ENCODE measurements at places on chromosomes 7 and 10.

GRCh38 chr10:17122052-17122451 lies 7.6 kb downstream of the CUBN start:
- no peak for DNase-seq

DNA sequence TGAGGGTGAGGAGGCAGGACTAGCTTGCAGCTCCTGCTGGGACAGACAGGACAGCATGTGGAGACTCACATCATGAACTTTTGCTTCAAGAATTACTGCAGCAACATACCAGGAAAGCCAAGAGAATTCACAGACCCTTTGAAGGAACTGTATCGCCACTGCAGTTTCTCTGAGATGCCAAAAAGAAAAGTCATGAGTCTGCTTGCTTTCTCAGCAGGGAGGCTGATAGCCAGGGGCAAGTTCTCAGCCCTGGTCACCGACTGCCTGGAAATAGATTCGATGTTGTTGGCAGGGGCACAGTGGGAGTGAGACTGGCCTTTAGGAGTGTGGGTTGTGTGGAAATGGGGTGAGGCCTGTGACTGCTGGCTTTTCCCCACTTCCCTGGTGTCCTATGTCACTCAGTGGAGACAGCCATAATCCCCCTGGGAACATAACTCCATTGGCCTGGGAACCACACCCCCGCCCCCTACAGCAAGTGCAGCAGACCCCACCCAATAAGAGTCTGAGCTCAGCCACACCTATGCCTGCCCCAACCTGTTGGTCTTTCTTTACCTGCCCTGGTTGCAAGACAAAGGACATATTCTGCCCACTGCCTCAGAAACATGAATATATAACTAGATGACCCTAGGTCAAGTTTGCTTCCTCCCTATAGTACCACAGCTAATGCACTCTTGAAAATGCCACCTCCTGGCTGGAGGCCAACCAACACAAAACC lies 1.6 kb upstream of the SAMD9 start:
- no peak for DNase-seq

- DNase-seq: no peak
These were observed 76.9 kb upstream of the CAV2 start for GRCh38 chr7:116422683-116423082.

GRCh38 chr7:106332201-106332600 lies 47.4 kb upstream of the NAMPT start:
- DNase-seq: no peak

DNA sequence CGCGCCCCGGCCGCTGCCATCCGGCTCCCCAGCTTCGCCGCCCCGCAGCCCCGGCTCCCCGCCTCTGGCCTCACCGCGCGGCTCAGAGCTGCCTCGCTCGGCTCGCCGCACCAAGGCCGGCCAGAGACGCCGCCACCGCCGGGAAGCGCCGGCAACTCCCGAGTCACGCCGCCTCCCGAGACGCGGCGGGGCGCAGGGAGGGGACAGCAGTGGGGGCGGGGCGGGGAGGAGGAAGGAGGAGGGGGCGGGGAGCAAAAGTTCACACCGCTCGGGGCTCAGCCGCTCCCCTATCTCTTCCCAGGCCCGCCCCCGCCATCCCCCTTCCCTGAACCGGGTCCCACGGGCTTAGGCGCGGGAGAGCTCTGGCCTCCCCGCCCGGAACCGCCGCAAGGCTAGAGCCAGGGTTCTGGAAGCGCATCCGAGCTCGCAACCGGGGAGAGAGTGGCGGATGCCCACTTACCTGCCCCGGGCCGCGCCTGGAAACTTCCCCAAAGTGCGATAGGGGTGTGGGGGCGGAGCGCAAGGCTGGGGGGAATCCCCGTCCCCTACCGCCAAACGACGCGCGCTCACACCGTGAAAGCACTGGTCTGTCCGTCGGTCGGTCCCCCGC lies 1.0 kb downstream of the CHST15 start:
- DNase-seq: no peak

DNA sequence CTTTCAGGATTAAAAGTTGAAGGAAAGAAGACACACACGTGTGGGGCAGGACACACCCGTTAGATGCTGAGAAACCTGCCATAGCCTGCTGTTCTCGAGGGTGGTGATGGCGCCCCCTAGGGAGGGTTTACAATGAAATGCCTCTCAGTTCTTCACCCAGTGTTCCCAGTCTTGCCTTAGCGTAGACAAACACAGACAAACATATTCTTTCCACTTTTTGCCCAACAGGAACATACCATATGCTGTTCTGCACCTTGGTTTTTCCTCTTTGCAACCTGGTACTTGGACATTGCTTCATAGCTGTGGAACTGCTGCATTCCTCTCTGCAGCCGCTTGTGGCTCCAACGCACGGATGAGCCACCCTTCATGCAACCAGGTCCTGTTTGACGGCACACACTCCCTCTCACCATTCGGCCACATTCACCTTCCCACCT lies 23.3 kb upstream of the HSPA12A start:
- no peak for DNase-seq

DNA sequence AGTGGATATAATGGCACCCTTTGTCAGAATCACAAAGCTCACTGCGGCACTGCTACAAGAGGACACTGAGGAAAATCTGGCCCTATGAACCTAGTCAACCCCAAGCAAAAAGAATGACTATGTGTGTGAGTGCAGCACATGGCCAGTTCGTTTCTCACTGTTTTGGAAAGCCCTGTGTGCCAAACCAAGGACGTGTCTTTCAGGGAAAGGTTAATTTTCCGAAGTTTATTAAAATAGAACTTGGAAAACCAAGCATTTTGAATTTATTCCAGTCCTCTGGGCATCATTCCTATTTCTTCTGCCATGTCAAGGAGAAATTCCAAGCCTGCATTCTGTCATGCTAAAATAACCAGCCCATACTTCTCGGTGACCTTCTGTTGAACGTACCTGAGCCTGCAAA lies 471.8 kb downstream of the PLXDC2 start:
- no peak for DNase-seq

DNA sequence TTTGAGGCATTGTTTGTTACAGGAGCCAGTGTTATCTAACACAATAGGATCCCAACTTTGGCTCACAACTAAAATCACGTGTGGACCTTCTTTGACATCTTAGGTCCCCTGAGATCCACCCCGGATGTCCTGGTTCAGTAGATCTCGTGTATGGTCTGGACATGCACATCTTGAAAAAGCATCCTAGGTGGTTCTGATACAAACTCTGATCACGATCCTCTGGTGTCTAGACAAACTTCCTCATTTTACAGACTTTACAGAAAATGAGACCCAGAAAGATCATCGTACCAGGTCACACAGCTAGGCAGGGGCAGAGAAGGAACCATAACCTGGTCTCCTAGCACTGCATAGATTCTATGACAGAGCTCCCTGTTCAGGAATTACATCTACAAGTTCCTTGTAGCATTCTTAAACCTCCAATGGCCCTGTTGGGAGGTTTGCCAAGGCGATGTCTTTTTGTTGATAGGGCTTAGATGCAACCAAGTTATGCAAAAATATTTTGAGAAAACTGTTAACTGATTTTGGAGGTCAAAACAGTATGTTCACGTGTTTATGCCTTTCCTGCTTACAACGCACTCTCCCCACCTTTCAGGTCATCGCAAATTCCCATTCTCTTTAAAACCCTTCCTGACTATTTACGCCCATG lies 30.8 kb upstream of the CHST15 start:
- DNase-seq: no peak

GRCh38 chr10:100518761-100519241 lies 860 bp downstream of the SEC31B start:
- DNase-seq: peak; percentile 82

DNA sequence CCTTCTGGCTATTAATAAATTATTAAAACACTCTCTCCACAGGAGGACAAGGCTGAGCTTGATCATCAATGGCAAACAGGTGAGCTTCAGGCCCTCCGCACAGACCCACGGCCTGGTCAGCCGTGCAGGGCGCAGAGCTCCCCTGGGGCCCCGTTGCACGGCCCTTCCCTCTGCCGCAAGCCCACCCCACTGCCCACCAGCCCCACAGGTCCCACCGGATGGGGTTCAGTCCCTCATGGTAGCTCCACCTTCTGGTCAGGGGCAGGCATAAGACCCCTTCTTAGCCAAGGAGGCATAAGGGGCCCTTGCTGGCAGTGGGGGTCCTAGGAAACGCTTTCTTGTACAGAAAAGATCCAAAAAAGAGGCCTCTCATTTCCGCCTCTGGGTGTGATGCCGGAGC lies 84.6 kb downstream of the MAD1L1 start:
- no peak for DNase-seq

GRCh38 chr10:88041243-88042159 lies 178.1 kb downstream of the PTEN start:
- DNase-seq: no peak

DNA sequence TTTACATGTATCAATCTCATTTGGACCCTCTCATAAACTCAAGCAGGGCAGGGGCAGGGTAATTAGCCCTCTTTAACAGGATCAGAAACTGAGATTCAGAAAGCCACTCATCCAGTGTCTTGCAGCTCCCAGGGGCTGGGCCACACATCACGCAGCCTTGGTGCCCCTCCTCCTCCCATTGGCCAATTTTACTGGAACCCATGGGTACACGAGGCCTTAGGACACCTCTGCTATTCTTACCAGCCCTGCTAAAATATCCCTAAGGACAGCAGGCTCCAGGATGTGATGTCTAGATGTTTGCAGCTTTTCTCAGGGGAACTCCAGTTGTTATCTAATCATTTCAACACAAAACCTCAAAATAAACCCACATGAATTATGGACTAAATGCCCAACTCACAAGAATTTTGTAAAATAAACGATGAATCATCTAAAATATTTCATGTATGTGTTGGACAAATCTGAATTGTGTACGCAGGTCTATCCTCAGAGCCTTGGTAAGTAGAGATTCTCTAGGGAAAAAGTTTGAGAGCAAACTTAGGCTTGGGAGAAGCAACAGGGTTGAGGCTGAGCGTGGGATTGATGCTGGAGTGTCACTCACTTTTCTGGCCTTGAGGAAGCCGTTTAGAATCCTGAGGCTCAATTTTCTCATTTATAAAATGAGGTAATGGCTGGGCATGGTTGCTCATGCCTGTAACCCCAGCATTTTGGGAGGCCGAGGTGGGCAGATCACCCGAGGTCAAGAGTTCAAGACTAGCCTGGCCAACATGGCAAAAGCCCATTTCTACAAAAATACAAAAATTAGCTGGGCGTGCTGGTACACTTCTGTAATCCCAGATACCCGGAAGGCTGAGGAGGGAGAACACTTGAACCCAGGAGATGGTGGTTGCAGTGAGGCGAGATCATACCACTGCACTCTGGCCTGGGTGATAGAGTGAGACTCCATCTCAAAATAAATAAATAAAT lies 69.7 kb upstream of the TNS3 start:
- no peak for DNase-seq

- DNase-seq: peak; percentile 78
These were observed at the start of gene KMT2C for GRCh38 chr7:152435384-152436110. TSS of gene KMT2C (minus strand) at chr7:152436003. CDS start at chr7:152435786, 217 bp downstream.

- DNase-seq: no peak
These were observed 6.5 kb upstream of the TSPAN13 start for GRCh38 chr7:16747102-16747501.

DNA sequence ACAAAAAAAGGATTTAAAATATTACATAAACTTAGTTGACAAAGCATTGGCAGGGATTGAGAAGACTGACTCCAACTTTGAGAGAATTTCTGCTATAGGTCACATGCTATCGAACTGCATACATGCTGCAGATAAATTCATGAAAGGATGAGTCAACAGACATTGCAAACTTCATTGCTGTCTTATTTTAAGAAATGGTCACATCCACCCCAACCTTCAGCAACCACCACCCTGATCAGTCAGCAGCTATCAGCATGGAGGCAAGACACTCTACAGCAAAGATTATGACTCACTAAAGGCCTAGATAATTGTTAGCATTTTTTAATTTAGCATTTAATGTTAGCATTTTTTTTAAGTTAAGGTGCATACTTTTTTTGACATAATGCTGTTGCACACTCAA lies 73.6 kb downstream of the AGK start:
- no peak for DNase-seq

- DNase-seq: no peak
These were observed 219.6 kb downstream of the PTEN start for GRCh38 chr10:88082806-88083596.

- DNase-seq: peak; percentile 39
These were observed 25.2 kb downstream of the GRID1 start for GRCh38 chr10:86341361-86341811.

DNA sequence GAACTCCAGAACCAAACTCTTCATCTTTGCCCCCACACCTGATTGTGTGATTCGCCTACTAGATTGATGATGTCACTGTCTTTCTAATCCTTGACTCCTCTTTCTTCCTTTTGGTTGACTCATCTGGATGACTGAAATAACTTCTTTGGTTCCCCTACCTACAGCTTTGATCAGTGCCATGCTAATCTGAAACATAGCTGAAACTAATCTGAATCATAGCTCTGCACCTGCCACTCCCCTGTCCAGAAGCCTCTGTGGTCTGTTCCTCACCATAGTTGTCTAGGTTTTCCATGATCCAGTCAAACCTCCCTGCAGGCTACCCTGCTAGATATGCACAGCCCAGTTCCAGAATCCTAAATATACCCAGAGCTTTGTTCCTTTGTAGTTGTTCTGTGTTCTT lies 51.9 kb downstream of the ZNF365 start:
- DNase-seq: no peak

DNA sequence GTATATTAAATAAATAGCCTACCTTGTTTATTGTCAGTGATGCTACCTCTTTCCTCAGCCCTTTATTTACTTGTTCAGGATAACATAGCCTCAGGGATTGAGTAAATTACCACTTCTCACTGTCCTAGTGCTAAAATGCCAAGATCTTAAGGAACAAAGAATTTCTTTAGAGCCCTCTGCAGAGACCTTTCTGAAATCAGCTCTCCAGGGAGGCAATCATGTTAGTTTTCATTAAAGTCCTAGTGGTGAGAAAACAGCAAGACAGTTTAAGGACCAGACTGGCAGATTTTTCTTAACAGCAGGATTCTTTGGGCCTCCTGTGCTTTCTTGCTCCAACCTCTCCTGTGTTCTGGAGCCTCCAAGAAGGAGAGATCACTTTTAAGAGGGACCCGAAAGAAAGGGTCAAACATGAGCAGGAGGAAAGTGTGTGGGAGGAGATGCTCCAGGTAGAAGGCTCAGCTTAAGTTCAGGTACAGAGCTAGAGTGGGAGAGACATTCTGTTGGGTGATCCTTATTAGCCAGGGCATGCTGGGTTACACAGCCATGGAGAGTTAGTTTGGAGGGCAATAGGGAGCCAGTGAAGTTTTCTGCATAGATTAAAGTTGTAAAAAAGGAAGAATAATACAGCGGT lies 1.2 kb upstream of the PLCE1 start:
- no peak for DNase-seq

DNA sequence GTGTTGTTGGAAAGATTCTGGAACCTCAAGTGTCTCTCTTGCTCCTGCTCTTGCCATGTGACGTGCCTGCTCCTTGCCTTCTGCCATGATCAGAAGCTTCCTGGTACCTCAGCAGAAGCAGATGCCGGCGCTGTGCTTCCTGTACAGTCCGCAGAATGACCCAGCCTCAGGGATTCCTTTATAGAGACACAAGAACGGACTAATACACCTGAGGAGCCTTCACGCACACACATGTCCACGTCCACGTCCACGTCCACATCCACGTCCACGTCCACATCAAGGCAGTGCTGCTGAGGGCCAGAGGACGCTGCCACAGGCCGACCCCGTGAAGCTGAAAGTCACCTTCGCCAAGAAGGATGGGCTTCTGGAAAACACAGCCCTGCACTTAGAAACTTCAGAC lies 190.1 kb downstream of the MAD1L1 start:
- peak; percentile 32 for DNase-seq
